ENCODE measurements at places on chromosomes 6 and 20. TPM values are rescaled to one million over a fixed set of nuclear protein-coding genes. Genes with fewer than 3 reads are reported as not detected.

DNA sequence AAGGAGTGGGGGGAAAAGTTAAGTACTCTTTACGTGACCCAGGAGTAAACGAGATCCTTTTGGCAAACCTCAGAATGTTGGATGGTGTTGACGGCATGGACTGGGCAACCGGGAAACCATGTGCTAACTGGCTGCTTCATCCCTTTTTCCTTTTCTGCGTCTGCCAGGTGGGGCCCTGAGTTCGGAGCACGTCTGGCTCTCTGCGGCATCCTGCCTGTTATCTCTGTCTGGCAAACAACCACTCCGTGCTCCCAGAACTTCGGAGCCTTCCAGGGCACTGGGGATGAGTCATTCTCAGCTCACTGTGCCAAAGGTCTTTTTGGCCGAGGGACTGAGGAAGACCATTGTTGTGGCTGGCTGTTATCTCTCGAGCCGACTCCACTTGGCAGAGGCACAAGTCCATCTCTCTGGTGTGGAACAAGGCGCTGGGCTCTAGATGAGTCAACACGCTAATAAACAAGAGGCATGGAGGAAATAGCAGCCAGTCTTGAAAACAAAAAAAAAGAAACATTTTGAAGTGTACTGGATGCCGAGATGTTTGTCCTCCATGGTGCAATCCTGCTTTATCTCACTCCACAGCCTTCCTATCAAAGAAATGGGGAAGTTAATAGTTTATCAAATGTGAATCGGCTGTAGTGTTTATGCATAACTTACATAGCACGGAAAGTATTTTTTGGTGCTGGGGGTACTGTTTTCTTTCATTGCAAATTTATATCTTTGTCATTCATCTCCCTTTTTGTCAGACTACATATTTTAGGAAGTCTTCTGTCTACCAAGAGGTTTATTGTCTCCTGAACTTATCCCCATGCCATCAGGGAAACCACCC, 64.6 kb upstream of the TXNDC5 start:
- no peaks in the 10 kb centered on the region for H3K36me3 ChIP-seq
- H3K27me3 ChIP-seq, result no peaks in the 10 kb centered on the region
- H3K27ac ChIP-seq, result peak overlapping the region; percentile 30
- H3K4me1 ChIP-seq, result peaks cover 34% of the 10 kb centered on the region
- H3K4me3 ChIP-seq, result peak overlapping the region; percentile 41
- DNase-seq, result peak; percentile 98

- DNase-seq, result peak; percentile 87
- H3K27me3 ChIP-seq, result no peaks in the 10 kb centered on the region
- peak overlapping the region; percentile 96 for H3K27ac ChIP-seq
- H3K4me3 ChIP-seq, result peak overlapping the region; percentile 51
- H3K36me3 ChIP-seq, result no peaks in the 10 kb centered on the region
Observed at GRCh38 chr6:138593124-138593877, 94.0 kb upstream of the NHSL1 start.

FABP7 gene
- not detected for total RNA-seq

- H3K27ac ChIP-seq, result no peak overlapping the region
- H3K27me3 ChIP-seq, result no peaks in the 10 kb centered on the region
- H3K4me3 ChIP-seq, result no peak overlapping the region
- no peak for DNase-seq
- no peaks in the 10 kb centered on the region for H3K36me3 ChIP-seq
Observed at GRCh38 chr6:27924179-27924578, 12.0 kb upstream of the OR2B2 start.

KAT14 gene
- total RNA-seq, result 12.5 TPM

DNA sequence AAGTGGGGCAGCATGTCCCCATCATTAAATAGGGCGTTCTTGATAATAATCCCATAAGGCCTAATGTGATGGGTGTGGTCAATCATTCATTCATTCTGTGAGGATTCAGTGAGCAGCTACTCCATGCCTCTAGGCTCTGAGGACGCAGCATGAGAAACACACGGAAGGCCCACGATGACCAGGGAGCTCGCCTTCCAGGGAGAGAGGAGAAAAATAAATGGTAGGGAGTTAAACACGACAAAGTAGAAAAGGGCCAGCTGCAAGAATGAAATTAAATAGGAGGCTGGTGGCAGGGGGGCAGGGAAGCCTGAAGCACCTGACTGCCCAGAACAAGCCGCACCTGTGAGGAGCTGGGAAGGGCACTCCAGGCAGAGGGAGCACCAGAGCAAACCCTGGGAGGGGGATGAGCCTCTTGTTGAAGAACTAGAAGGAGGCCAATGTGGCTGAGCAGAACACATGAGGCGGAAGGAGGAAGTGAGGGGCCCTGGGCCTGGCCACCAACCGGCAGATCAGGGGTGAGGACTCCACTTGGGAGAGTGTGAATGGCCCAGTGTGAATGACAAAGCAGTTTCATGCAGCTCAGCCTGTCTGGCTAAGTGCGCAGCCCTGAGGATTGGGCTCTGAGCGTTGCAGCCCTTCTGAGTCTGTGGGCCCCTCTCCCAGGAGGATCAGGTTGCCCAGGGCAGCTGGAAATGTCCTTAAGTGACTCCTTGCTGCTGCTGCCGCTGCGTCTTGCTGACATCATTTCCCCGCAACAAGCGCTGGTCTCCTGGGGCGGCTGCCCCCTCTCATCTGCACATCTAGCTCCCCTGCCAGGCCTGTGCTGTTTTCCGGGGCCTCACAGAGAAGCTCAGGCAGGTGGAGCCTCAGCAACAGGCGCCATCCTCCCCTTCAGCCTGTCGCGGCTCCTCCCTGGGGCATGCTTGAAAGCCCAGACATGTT, 99.9 kb downstream of the CDH26 start:
- no peaks in the 10 kb centered on the region for H3K4me1 ChIP-seq
- H3K27me3 ChIP-seq, result peaks cover 19% of the 10 kb centered on the region
- no peak overlapping the region for H3K27ac ChIP-seq
- no peak overlapping the region for H3K4me3 ChIP-seq
- H3K36me3 ChIP-seq, result no peaks in the 10 kb centered on the region
- no peak for DNase-seq

CENPW gene
- 28.9 TPM for total RNA-seq

TLDC2 gene
- not detected for total RNA-seq

DNA sequence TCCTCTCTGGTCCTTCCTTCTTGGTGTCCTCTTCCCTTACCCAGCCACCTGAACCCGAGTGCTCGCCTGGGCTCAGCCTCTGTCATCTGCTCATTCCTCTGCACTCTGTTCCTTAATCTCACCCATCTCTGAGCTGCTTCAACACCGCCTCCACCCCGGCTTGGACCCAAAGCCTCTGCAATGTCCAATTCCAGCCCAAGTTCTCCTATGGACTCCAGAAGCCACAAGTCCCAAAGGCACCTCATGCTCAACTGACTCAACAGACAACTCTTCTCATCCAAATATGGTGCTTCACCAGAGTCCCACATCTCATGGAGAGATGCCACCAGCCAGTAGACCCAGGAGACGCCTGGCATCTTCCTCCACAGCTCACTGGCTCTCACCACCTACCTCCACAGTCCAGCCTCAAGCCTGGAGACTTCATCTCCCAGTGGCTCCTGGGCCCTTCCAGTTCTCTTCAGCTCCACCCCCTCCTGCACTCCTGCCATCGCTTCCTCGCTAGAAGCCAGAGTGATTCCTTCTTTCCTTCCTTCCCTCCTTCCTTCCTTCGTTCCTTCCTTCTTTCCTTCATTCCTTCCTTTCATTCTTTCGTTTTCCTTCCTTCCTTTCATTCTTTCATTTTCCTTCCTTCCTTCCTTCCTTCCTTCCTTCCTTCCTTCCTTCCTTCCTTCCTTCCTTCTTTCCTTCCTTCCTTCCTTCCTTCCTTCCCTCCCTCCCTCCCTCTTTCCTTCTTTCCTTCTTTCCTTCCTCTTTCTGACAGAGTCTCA, 40.9 kb upstream of the NNAT start:
- DNase-seq, result no peak
- H3K36me3 ChIP-seq, result no peaks in the 10 kb centered on the region
- no peaks in the 10 kb centered on the region for H3K4me1 ChIP-seq
- peaks cover 46% of the 10 kb centered on the region for H3K27me3 ChIP-seq
- H3K27ac ChIP-seq, result no peak overlapping the region

DNA sequence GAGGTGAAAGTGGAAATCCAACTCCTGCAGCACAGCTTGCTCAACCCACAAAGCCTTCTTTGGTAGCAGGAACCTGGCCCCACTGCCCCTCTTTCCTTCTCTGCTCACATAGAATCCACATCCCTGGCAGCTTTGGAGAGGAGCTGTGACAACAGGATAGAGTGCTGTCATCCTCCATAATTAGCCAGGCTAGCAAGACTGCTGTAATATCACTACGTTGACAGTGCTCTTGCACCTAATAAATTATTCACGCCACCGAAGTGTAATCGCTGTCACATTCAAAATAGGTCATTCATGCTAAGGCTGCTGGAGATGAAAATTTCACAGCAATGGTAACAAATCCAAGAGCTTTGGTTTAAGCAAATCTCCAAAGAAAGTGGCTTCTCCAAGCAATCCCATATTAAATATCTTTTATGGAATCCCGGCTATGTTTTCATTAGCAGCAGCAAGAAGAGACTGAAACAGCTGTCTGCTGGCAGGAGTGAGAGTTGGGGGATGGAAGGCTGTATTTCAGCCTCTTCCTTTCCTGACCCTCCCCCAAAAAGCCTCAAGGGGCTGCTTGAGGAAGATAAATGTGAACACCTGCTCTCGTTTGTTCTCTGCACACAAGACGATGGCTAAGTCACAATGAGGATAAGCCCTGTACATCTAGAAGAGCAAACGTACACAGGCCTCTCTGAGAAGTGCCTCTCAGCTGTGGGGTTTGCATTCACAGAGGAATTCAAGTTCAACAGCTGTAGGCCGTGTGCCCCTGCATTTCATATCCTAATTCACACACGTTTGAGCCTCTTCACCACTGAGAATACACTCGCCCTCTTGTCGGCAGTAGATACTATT, 16.5 kb downstream of the RIPOR2 start:
- DNase-seq, result no peak
- no peak overlapping the region for H3K27ac ChIP-seq
- no peaks in the 10 kb centered on the region for H3K4me1 ChIP-seq
- H3K36me3 ChIP-seq, result no peaks in the 10 kb centered on the region
- H3K4me3 ChIP-seq, result no peak overlapping the region

- H3K4me1 ChIP-seq, result no peaks in the 10 kb centered on the region
- no peak overlapping the region for H3K4me3 ChIP-seq
- H3K27me3 ChIP-seq, result peaks cover 92% of the 10 kb centered on the region
- peak; percentile 14 for DNase-seq
- H3K36me3 ChIP-seq, result no peaks in the 10 kb centered on the region
Observed at GRCh38 chr6:1179571-1180459, 132.1 kb upstream of the FOXQ1 start.

GRCh38 chr20:50439539-50440453, 70.4 kb upstream of the PTPN1 start:
- no peaks in the 10 kb centered on the region for H3K27me3 ChIP-seq
- H3K4me3 ChIP-seq, result 0 out of 2 replicates have a peak overlapping the region, but pooled peaks have one; percentile 3
- H3K36me3 ChIP-seq, result no peaks in the 10 kb centered on the region
- no peak for DNase-seq
- peak overlapping the region; percentile 95 for H3K27ac ChIP-seq

SLC16A10 gene
- total RNA-seq, result 2.9 TPM

DNA sequence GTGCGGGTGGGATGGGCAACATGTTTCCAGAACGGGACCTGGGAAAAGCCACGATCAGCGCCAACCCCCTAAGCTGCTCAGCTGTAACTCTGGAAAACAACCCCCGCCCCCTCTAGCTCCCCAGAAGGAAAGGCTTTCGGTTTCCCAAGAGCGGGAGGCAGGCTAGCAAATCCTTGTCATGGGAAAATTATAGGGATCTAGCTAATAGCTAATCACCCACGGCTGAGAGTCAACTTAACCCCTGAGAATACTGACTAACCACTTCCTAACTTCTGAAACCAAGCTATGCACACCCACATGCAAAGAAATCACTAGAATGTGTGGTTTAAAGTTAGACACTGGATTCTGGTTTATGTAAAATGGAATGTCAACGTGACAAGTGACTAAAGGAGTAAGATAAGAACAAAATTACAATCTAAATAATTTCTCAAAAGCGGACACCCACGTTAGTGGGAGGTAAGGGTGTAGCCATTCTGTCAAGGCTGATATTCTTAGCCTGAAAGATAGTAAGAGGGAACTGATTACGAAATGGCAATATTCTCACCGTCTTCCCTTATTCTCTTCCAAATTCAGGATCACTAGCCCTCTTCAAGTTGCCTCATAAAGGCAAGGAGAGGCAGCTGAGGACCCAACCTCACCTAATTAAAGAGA, 20.1 kb downstream of the JAG1 start:
- H3K27me3 ChIP-seq, result no peaks in the 10 kb centered on the region
- no peak overlapping the region for H3K4me3 ChIP-seq
- peaks cover 17% of the 10 kb centered on the region for H3K4me1 ChIP-seq
- H3K27ac ChIP-seq, result peak overlapping the region; percentile 66

DNA sequence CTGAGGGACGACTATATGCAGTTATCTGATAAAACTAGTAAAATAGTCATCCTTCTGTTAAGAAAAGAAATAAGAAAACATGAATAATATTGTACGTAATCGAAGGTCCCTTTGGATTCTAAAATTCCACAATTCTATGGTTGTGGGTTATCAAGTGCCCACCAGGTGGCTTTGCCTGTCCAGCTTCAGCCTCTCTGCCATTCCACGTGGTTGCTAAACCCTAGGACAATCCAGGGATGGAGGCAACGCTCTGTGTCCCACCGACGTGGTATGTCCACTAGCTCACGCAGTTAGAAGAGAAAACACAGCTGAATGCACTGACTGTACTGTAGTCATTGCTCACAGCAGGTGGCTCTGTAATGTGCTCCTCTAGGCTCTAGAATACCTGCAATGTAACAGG, 349.3 kb downstream of the FARS2 start:
- H3K27me3 ChIP-seq, result no peaks in the 10 kb centered on the region
- H3K4me3 ChIP-seq, result no peak overlapping the region
- no peaks in the 10 kb centered on the region for H3K4me1 ChIP-seq

- no peaks in the 10 kb centered on the region for H3K36me3 ChIP-seq
- H3K27ac ChIP-seq, result no peak overlapping the region
- no peak for DNase-seq
- peaks cover 48% of the 10 kb centered on the region for H3K4me1 ChIP-seq
- H3K27me3 ChIP-seq, result no peaks in the 10 kb centered on the region
- no peak overlapping the region for H3K4me3 ChIP-seq
Observed at GRCh38 chr6:72972579-72972978, 252.7 kb downstream of the KHDC1L start.

DNA sequence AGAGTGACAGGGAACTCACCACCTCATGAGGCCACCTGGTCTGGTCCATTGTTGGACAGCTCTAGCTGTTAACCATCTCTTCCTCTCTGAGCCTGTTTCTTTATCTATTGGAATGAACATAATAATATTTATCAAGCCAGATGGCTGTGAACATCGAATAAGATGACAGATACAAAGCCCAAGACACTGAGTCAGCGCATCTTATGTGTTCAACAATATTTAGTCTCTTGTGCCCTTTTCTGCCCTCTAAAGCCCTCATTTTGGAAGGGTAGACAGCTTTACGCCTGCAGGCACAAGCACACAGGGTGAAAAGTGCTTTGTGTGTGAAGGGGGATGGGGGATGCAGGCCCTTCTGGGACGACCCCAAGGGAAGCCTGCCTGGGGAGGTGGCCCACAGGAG, 164.0 kb downstream of the GRM4 start:
- H3K36me3 ChIP-seq, result no peaks in the 10 kb centered on the region
- H3K27ac ChIP-seq, result no peak overlapping the region
- H3K4me1 ChIP-seq, result peaks cover 6% of the 10 kb centered on the region
- H3K4me3 ChIP-seq, result no peak overlapping the region
- no peaks in the 10 kb centered on the region for H3K27me3 ChIP-seq
